ENCODE measurements at places on chromosomes 7 and 10. TPM values are rescaled to one million over a fixed set of nuclear protein-coding genes. Genes with fewer than 3 reads are reported as not detected.

Gene LIPF
- not detected for total RNA-seq

Gene PNLIPRP2
- not detected for total RNA-seq

Gene STEAP2
- 4.9 TPM for total RNA-seq

Gene LRRC18
- not detected for total RNA-seq

Gene SCART1
- total RNA-seq: 1.7 TPM

Gene BNIP3
- 32.4 TPM for total RNA-seq

Gene SPDYE18
- total RNA-seq: 0.93 TPM

Gene ABCC2
- 0.75 TPM for total RNA-seq

Gene LIPJ
- total RNA-seq: not detected

Gene RNF32
- total RNA-seq: 1.6 TPM

Gene UBN2
- total RNA-seq: 45.2 TPM

Gene NUDCD3
- 89.0 TPM for total RNA-seq

Gene RTKN2
- total RNA-seq: 13.2 TPM

Gene ZNF22
- total RNA-seq: 46.0 TPM

Gene LRRC17
- 2.3 TPM for total RNA-seq

Gene AGAP9
- 20.3 TPM for total RNA-seq

Data from progenitor cell of endocrine pancreas (in vitro differentiated cells).